ENCODE measurements at places on chromosomes 7 and 10. TPM values are rescaled to one million over a fixed set of nuclear protein-coding genes. Genes with fewer than 3 reads are reported as not detected.

Gene NDUFB8
- 315 TPM for total RNA-seq

Gene PRPF18
- total RNA-seq: 22.5 TPM

GRCh38 chr10:110091830-110092229 is 84.0 kb downstream of the ADD3 start:
- no peaks in the 10 kb centered on the region for H3K27me3 ChIP-seq
- peaks cover 48% of the 10 kb centered on the region for H3K36me3 ChIP-seq
- H3K4me3 ChIP-seq: no peak overlapping the region
- H3K27ac ChIP-seq: no peak overlapping the region
- no peak for DNase-seq
- H3K4me1 ChIP-seq: peaks cover 46% of the 10 kb centered on the region

DNA sequence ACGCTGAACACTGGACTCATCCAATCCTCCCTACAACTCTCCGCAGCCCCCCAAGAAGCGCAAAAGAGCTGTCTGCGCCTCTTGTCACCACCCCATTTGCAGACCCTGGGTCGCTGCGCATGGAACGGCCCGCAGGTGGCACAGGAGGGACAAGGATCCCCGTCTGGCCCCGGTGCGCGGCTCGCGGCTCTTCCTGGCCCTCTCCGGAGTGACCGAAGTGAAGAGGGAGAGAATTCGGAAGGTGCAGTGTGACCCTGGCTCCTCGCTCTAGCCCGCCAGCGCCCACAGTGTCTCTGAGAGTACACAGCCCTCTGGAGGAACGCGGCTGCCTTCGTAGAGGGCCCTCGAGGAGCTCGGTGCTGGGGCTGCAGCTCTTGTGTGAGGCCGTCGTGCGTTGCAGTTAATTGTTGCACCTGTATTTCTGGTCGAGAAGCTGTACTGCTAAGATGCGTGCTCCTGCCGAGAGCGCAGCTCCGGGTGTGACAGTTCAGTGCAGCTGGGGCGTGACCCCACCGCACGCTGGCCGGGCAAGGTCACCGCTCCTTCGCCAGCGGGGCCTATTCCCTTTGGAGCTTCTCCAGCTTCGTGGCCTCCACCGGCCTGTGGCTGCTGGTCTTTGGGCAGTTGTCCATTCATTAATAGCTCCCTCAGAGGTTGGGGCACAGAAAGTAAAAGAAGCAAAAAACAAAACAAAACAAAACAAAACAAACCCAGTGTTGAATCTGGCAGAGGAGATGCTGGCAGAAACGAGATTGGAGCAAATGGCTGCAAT is 119.0 kb downstream of the SEC23IP start:
- peaks cover 19% of the 10 kb centered on the region for H3K27me3 ChIP-seq
- no peak overlapping the region for H3K4me3 ChIP-seq
- H3K36me3 ChIP-seq: no peaks in the 10 kb centered on the region
- no peaks in the 10 kb centered on the region for H3K4me1 ChIP-seq
- no peak for DNase-seq

GRCh38 chr10:118392761-118393160 is 50.6 kb upstream of the FAM204A start:
- peaks cover 19% of the 10 kb centered on the region for H3K27me3 ChIP-seq
- no peak overlapping the region for H3K27ac ChIP-seq
- peaks cover 4% of the 10 kb centered on the region for H3K4me1 ChIP-seq
- no peak overlapping the region for H3K4me3 ChIP-seq
- no peaks in the 10 kb centered on the region for H3K36me3 ChIP-seq

- no peak overlapping the region for H3K27ac ChIP-seq
- H3K4me1 ChIP-seq: peaks cover 10% of the 10 kb centered on the region
- DNase-seq: no peak
- peaks cover 80% of the 10 kb centered on the region for H3K36me3 ChIP-seq
- H3K4me3 ChIP-seq: no peak overlapping the region
Observed at GRCh38 chr10:22544325-22545068, 169.9 kb downstream of the PIP4K2A start.

DNA sequence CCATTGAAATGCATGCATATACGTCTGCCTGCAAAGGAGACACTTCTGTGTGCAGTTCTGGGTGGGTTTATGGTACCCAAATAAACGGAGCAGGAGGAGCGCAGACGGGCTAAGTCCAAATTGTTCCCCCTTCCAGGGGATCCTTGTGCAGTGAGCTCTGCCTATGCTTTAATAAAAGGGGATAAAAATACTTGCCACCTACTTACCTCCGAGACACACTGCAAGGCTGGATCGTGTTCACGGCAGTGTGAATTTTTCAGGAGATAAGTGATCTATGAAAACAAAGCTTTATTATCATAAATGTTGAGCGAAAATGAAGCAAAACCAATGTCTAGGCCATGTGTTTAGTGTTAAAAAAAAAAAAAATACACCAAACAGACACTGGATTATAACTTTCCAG is 308.8 kb upstream of the AOAH start:
- H3K4me3 ChIP-seq: no peak overlapping the region
- DNase-seq: no peak
- no peaks in the 10 kb centered on the region for H3K27me3 ChIP-seq
- peaks cover 39% of the 10 kb centered on the region for H3K4me1 ChIP-seq
- peaks cover 32% of the 10 kb centered on the region for H3K36me3 ChIP-seq
- H3K27ac ChIP-seq: no peak overlapping the region
